ENCODE measurements at places on chromosomes 7 and 10. TPM values are rescaled to one million over a fixed set of nuclear protein-coding genes. Genes with fewer than 3 reads are reported as not detected.

- DNase-seq: no peak
These were observed 123.1 kb upstream of the EEPD1 start for GRCh38 chr7:36029853-36030515.

- no peak for DNase-seq
These were observed 106.7 kb downstream of the PTPRE start for GRCh38 chr10:128013626-128014025.

DNA sequence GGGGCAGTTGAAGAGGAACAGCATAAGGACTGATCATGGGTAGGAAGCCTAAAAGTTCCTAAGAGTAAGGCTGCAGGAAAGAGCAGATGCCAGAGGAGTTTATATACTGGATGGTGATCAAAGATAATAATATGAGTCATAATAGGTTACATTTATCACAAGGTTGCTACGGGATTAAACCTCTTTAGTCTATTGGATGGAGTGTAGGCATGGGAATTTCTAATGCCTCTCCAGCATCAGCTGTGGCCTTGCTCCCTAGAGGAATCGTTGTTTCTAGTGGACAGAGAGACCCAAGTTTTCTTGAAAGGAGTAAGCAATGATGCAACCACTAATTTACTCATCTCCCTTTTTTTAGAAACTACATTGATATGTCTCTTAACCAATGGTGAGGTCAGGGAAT, 213.4 kb downstream of the GPR37 start:
- no peak for DNase-seq

- DNase-seq: no peak
These were observed 18.1 kb downstream of the FOXP2 start for GRCh38 chr7:114432703-114433102.

- no peak for DNase-seq
These were observed 4.3 kb downstream of the LRRC20 start for GRCh38 chr10:70378122-70378521.

DNA sequence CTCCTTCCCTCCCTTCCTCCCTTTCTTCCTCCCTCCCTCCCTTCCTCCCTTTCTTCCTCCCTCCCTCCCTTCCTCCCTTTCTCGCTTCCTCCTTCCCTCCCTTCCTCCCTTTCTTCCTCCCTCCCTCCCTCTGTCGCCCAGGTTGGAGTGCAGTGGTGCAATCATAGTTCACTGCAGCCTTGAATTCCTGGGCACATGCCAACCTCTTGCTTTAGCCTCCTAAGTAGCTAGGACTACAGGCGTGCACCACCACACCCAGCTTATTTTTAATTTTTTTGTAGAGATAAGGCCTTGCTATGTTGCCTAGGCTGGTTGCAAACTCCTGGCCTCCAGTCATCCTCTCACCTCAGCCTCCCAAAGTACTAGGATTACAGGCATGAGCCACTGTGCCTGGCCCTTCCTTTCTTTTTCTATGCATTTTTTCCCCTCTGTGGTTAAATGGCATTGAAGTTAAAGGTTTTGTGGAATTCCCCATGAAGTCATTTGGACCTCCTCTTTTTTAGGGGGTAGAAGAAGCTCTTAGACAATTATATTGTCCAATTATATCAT, 9.6 kb downstream of the KLHDC10 start:
- DNase-seq: no peak

DNA sequence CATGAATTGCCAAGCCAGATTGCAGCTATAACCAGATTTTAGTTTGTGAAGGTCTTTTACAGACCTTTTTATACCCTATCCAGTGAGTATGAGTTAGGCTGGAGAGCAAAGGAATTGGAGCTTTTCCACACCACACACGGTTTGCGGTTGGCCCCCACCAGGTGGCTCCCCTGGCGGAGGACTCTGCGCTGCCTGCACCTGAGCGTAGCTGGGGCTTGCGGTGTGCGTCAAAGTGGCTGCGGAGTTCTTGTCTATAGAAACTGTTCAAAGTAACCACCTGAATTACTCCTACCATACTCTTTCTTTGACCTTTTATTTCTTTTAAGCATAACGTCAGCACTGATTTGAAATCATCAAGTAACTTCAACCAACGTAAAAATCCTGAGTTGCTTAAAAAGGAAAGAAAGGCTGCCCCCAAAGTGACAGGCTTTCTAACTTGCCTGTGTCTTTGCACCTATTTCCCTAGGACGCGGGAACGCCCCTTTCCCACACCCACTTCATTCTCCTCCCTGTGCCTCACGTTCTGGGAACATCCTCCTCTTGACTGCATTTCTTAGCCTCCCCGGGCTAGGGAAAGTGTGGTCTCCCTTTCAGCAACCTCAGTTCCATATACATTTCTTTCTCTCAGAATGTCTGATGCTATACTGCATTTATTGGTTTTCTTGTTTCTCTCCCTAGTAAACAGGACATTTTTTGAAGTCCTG, 47.6 kb upstream of the TMEM72 start:
- DNase-seq: no peak

DNA sequence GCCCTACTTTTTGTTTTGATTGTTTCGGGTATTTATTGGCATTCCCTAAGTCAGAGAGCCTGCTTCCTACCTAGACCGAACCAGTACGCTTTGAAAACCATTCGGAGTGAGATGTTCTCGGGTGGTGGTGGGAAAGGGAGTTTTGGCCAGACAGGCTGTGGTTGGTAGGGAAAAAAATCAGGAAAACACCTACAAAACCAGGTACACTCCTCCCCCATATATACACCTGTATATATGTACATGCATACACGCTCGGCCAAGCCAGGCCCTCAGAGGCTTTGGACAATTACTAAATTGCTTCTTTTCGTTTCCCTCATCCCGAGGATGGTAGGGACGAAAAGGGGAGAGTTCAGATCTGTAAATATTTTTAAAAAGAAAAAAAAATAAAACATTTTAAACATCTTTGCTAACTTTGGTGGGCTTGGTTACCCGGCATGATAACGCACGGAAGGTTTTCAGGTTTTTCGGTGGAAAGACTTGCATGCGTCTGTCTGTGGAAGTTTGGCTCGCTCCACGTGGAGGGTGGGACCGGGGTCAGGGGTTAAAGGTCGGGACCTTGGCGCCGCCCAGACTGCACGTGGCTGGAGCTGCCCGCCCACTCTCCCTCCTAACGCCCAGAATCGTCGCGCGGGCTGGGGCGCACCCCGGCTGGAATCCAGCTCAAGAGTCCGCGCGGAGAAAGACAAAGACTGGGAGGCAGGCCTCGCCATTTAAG, 2.5 kb downstream of the HMX2 start:
- DNase-seq: no peak

DNA sequence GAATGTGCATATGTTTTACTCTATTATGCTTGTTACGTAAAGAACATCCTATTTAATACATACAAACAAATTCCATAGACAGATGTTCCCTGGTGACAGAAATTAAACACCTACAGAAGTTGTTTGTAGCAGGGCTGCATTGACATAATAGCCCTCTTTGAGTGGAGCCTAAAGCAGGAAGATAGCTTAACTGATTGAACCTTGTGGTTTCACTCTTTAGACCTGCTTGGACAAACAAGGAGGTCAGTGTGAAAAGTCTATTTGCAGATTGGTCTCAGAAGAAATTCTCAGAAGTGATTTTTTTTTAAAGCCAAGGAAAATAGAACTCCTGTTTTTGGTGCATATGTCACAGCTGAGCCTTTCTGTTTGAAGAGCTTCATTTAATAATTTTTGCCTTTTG, 121.3 kb downstream of the PPP1R9A start:
- no peak for DNase-seq

DNA sequence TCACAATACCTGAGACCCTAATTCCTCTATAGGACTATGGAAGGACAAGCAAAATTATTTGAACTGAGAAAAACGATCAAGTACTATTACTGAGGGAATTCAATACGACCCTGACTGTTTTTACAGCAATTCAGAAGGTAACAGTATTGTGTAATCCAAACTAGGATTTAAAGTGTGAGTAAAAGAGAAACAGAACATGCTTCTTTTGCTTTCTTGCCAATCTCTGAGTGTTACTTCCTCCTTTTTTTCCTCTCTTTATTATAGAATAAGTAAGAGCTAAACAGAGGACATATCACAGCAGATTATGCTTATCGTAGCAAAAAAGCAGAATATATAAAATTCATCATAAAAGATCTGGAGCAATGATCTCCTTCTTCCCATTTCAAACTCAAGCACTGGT, 292.1 kb downstream of the THSD7A start:
- DNase-seq: no peak

- no peak for DNase-seq
These were observed 80.4 kb upstream of the GARIN1A start for GRCh38 chr7:128591705-128592104.

- DNase-seq: no peak
These were observed 93.8 kb downstream of the GAD2 start for GRCh38 chr10:26310361-26310760.

- DNase-seq: peak; percentile 5
These were observed 11.5 kb downstream of the PPIF start for GRCh38 chr10:79358811-79359210.

- DNase-seq: peak; percentile 25
These were observed 30.5 kb downstream of the CDH23 start for GRCh38 chr10:71427246-71427645.

GRCh38 chr7:100588438-100588837, 2.3 kb downstream of the FBXO24 start:
- DNase-seq: no peak

GRCh38 chr10:97028126-97028831, 157.5 kb downstream of the SLIT1 start:
- DNase-seq: no peak

GRCh38 chr7:4634166-4634565, 47.9 kb upstream of the FOXK1 start:
- DNase-seq: peak; percentile 60

DNA sequence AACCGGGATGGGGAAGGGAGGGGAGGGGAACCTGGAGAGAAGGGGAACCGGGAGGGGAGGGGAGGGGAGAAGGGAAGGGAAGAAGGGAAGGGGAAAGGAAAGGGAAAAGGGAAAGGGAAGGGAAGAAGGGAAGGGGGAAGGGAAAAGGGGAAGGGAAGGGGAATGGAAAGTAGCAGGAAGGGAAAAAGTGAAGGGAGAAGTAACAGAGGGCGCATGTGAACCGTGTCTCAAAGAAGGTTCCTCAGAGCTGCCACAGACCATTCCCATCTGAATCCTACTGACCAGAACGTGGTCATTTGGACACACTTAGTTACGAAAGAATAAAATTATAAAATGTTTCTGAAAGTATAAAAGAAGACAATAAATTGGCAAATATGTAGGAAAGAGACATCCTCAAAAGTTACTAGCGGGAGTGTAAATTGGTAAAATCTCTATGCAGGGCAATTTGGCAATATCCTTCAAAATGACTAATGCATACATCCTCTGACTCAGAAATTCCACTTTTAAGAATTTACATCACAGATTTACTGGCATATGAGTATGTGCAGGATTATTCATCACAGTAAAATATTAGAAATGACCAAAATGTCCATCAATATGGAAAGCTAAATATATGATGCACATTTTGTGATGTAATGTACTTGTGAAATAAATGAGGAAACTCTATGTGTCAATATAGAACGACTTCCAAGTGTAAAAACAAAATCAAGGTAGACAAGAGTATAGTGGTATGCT, 12.9 kb downstream of the C10orf67 start:
- DNase-seq: no peak

DNA sequence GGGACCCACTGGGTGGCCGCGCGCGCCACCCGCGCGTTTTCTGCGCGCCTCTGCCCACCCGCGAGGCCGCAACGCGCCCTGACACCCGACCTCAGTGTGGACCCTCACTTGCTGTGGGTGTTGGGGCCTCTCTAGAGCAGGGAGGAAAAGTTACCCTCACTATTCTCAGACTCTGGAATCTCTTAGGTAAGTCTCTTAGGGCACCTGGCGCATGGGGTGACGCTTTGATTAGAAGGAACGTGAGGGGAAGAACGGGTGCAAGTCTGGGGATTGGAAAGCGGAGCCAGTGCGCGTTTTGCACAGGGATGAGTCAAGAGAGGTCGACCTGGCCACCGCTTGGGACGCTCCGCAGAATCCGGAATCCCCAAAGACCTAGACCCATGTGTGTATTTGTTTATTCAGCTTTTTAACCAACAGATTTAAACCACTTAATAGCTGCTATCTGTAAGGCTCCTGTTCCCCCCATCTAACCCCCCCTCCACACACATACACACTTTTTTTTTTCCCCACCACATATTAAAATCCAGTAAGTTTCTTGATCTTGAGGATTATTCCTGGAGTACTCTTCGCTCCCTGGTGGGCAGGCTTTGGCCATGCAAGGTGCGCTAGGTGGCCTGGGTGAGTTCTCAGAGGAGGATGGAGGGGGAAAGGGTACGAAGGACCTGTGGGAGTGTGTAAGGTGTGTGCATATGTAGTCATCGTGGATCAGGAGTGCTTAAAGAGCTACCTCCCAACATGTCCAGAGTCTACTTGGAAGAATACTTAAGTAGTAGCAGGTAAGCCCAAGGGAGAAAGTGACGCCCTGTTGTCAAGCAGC, 169.1 kb upstream of the PPP1R3A start:
- no peak for DNase-seq

- DNase-seq: no peak
These were observed 66.2 kb upstream of the NME8 start for GRCh38 chr7:37782166-37782565.

DNA sequence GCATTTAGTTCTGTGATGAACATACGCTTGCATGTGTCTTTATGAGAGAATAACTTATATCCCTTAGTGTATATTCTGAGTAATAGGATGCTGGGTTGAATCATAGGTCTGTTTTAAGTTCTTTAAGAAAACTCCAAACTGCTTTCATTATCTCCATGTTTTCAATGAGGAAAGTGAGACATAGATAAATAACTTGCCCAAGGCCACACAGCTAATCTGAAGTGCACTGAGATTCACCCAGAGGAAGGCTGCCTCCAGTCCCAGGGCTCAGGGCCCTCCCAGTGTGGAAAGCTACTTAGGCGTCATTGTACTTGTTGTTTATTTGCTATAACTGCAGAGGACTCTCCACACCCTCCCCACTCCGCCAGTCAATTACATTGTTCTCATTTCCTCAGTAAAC, 126.7 kb downstream of the INHBA start:
- DNase-seq: no peak

- DNase-seq: no peak
These were observed 41.2 kb upstream of the VCL start for GRCh38 chr10:73956476-73957359.

The CFAP69 gene
- total RNA-seq: 11.4 TPM

The CCDC201 gene
- not detected for total RNA-seq

The CAMK2B gene
- 3.5 TPM for total RNA-seq

The FAM204A gene
- 73.6 TPM for total RNA-seq

The LRRN3 gene
- total RNA-seq: 1.3 TPM

The WIPF3 gene
- 20.8 TPM for total RNA-seq

The CYP3A5 gene
- 0.62 TPM for total RNA-seq

The CLEC2L gene
- total RNA-seq: not detected

The NUTM2D gene
- total RNA-seq: 4.6 TPM

The HYCC1 gene
- 76.4 TPM for total RNA-seq

The IQUB gene
- 0.97 TPM for total RNA-seq

The CCDC172 gene
- total RNA-seq: not detected

The TFEC gene
- total RNA-seq: 8.0 TPM

The FFAR4 gene
- total RNA-seq: 0.14 TPM

The SPDYE16 gene
- 0.10 TPM for total RNA-seq

The ODAD2 gene
- total RNA-seq: 2.9 TPM

The HOXA1 gene
- 0.97 TPM for total RNA-seq

The UBTD1 gene
- total RNA-seq: 16.5 TPM

The HEPACAM2 gene
- not detected for total RNA-seq

The ATXN7L1 gene
- total RNA-seq: 9.5 TPM
